EL (cell line): ENCODE measurements at places on chromosomes 6 and 20.

GRCh38 chr6:150325066-150325772 lies 43.6 kb upstream of the IYD start:
- no peak for DNase-seq

- no peak for DNase-seq
Measured at GRCh38 chr6:80161434-80161833, 55.0 kb downstream of the BCKDHB start.

- peak; percentile 80 for DNase-seq
Measured at GRCh38 chr6:100461278-100461916, 3.3 kb downstream of the SIM1 start.

DNA sequence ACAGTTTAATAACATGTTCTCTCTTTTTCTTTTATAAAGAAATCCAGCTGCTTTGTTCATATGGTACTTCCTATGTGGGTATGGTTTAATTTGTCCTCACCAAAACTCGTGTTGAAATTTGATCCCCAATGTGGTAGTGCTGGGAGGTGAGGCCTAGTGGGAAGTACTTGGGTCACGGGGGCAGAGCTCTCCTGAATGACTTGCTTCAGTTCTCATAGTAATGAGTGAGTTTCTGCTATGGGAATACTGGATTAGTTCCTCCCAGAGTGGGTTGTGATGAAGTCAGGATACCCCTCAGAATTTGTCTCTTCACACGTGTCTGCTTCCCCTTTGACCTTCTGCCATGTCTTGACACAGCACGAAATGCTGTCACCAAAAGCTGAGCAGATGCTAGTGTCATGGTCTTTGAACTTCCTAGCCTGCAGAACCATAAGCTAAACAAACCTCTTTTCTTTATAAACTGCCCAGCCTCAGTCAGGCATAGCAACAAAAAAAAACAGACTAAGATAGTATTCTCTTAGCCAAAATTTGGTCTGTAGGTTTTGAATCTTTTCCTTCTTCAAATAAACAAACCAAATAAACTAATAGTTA lies 87.8 kb upstream of the HS3ST5 start:
- DNase-seq: no peak

DNA sequence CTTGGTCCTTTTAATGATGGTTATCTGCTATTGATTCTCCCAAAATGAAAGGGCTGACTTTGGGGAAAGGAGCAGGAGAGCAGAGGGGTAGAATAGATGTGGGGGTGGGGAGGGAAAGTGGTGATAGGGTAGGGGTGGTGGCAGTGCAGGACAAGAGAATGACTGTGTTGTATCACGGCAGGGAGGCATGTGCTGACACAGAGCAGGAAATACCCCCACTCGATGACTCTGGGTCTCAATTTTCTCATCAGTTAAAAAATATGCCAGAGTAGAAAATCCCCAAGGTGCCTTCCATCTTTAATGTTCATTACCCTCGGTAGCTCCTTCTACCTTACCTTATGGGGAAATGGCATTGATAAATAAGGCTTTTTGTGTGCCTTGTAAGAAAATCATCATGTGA lies 79.0 kb upstream of the ATXN1 start:
- DNase-seq: peak; percentile 8

GRCh38 chr20:57536120-57536708 lies 11.3 kb upstream of the CTCFL start:
- no peak for DNase-seq

- no peak for DNase-seq
Measured at GRCh38 chr20:59305908-59306655, 5.7 kb downstream of the EDN3 start.

DNA sequence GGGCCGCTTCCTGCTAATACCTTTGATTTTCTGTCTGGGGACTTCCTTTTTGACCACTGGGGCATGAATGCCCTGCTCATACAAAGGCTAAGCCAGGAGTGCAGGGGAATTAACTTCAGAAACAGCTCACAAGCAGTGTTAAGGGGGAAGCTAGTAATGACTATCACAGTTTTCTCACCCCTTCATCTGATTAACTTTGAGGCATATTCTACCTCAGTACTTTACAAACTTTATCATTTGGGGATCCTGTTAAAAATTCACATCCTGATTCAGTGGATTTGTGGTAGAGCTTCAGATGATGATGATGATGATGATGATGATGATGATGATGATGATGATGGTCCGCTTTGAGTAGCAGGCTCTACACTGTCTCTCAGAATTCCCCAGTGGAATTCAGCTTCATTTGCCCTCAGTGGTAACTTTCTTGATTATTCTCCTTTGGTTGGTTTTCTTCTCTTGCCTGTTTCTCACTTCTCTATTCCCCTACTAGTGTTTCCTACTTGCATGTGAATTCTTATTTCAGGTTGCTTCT lies 78.4 kb upstream of the TMEM170B start:
- DNase-seq: no peak

DNA sequence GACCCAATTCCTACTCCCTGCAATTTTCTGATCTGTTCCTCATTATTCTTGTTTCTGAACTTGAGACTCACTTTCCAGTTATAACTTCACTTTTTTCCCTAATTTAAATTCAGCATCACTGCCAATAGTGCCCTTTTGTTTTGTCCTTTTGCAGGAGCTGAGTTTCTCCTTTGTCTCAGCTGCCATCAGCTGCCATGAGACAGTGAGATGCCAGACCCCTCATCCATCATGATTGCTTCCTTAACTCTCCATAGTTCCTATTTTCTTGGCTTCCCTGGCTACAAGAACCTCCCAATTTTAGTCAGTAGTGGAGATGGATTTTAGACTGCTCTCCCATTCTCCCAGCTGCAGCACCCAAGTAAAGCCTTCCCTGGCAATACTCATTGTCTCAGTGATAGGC lies 518.1 kb downstream of the HDGFL1 start:
- DNase-seq: no peak

GRCh38 chr6:61809004-61809595 lies 476.9 kb downstream of the KHDRBS2 start:
- no peak for DNase-seq

DNA sequence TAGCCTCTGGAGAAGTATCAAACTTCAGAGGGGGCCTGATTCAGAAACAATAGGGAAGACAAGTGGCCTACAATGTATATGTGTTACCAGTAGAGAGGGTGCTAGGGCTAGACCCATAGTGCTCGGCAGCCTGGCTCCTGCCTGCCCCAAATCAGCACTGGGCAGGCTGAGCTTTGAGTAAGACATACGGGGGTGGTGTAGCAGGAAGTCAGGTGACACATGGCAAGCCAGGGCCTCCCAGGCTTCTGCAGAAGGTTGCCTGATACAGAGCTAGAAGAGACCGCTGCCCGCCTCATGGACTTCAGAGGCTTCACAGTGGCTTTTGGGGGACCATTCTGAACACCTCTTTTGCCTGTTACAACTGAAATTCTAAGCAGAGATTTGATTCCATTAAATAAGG lies 43.4 kb downstream of the RALY start:
- DNase-seq: no peak

DNA sequence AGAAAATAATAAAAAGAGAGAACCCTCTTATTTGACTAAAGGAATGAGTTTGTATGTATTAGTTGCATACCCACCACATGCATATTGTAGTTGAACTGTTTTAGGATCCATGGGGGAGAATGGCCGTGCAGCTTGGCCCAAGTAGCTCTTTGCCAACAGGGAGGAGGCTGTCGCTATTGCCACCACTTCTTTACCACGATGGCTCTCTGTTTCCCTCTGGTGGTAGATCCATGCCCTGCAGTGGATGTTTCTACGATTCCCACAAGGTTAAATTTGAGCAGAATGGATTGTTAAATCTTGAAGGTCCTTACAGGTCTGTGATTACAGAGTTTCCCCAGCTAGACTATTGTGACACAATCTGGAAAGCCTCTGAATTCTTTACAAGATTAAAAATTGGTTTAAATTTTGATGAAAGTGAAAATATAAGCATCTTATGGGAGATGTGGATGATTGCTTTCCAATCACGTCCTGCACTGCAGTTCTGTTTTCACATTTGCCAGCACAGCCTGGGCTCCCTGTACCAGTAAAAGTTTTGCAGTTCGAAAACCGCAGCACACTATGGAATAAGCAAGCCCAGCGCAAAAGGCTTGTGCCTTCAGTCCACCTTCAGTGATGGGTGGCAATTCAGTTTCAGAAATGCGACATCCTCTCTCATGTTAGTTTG lies 34.4 kb upstream of the FNDC1 start:
- peak; percentile 57 for DNase-seq

DNA sequence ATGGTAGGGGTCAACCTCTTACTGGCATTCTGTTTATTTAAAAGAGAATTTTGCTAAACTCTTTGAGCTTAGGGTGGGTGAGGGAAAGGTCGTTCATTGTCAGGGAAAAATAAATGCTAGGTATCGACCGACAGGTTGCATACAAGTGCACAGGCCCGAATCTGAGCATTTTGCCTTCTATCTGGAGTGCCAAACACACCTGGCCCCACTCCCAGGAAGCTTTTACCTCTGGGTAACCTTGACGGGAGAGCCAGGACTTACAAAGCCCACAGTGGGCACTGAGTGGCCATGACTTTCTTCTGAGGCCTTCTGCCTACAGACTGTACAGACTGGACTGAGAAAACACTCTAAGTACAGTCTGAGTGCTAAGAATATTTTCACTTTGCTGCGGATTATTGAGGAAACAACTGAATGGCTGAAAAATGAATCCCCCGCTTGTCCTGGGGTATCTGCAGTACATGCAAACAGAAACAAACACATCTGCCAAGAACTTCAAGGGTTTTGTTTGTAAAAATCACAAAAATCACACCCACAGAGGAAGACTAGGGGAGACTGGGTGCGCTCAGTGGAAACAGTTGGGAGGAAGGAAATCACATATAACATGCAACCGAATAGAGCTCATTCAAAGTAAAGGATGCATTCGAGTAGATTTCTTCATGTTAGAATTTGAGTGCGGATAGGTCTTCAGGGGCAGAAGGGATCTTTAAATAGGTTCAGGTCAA lies 152.8 kb downstream of the NFATC2 start:
- DNase-seq: no peak

GRCh38 chr20:58209652-58210397 lies 18.6 kb downstream of the ANKRD60 start:
- peak; percentile 67 for DNase-seq

GRCh38 chr6:100905067-100905466 lies 23.9 kb upstream of the ASCC3 start:
- no peak for DNase-seq

- peak; percentile 13 for DNase-seq
Measured at GRCh38 chr6:29014729-29015608, 9.9 kb upstream of the ZNF311 start.

DNA sequence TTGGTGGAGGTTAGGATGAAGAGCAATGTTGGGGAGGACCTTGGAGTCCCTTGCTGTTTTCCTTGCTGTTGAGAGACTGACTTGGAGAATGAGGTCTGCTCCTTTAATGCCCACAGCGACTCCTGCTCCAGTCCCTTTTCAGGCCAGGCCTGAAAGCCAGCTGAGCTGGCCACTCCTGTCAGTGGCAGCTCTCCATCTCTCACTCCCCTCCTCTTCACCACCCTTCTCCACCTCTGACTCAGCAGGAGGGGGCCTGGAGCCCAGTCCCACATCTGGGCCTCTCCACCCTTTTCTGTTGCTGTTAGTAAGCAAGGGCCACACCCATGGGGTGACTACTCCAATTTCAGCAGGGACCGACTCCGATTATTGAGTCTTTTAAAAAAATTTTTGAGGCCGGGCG lies 2.2 kb downstream of the SNX21 start:
- DNase-seq: peak; percentile 58

DNA sequence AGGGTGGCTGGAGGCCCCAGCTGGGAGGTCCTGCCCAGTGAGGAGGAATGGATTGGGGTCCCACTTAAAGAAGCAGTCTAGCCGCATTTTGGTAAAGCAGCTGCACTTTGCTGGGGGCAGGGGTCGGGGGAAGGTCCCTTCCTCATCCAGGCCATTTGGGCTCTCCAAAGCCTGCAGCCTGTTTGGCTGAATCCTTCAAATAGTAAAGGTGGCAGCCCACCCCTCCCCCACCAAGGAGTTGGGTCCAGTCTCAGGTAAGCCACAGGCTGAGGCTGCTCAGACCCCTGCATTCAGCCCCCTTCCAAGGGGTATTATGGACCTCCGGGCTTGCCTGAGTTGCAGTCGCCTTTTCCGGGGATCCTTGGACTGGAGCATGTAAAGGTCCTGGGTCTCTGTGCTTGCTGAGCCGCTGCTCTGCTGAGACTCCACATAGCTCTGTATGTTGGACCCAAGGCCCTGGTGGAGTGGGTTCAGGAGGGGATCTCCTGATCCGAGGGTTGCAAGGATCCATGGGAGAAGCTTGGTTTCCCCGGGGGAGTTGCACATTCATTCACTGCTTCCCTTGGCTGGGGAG lies 417.4 kb downstream of the KHDRBS2 start:
- no peak for DNase-seq

- no peak for DNase-seq
Measured at GRCh38 chr20:14759979-14760378, 422.6 kb upstream of the FLRT3 start.

DNA sequence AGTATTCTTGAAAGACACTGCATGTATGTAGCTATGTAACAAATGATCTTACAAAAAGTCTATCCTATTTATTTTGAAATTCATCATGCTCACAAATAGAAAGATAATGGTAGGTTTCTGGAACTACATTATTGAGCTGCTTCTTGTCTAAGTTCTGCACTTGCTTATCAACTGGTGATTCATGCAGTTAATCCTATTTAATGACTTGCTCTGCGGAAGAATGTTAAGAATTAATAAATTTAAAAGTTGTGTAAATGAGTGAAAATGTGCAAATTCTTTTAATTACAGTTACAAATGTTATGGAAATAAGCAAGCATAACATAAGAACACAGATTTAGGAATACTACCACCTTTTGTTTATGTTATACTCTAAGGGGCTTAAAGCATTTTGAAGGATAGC lies 67.1 kb upstream of the MCM9 start:
- no peak for DNase-seq

GRCh38 chr6:135797361-135797760 lies 54.1 kb upstream of the PDE7B start:
- DNase-seq: no peak

- DNase-seq: no peak
Measured at GRCh38 chr6:21729431-21729830, 135.9 kb downstream of the SOX4 start.

DNA sequence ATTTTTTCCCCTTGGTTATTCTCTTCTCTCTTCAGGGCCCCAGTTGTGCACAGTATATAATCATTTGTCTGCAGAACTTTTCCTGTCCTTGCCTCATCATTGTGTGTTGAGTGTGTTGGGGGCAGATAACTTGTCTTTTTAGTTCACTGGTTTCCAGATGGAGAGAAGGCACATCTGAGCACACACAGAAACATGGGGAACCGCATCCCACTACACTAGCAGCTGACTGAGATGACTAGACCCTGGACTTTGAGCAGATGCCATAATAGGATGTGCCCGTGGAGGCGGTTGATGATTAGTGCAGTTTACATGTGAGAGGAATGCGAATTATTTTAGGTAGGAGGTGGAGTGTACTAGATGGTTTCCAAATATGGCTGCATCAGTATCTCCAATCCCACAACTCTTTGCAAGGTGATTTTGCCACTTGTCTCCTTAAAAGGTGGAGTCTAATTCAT lies 26.5 kb upstream of the SH3BGRL2 start:
- peak; percentile 69 for DNase-seq

- peak; percentile 50 for DNase-seq
Measured at GRCh38 chr6:37381579-37381978, 27.8 kb downstream of the RNF8 start.

GRCh38 chr6:122872311-122872710 lies 83.3 kb downstream of the SMPDL3A start:
- DNase-seq: no peak

- no peak for DNase-seq
Measured at GRCh38 chr20:54231036-54231435, 23.1 kb downstream of the PFDN4 start.

GRCh38 chr6:53239526-53239925 lies 90.9 kb upstream of the GCM1 start:
- no peak for DNase-seq

GRCh38 chr6:168286116-168286515 lies 33.5 kb downstream of the DACT2 start:
- DNase-seq: no peak
